Activated naive CD8-positive, alpha-beta T cell treated with anti-CD3 and anti-CD28 coated beads, Interleukin-2, amount 10 ng/mL, durations not matched to agents 7 days and 5 days (primary cell): ENCODE measurements at places on chromosomes 7 and 10. TPM values are rescaled to one million over a fixed set of nuclear protein-coding genes. Genes with fewer than 3 reads are reported as not detected.

- H3K4me3 ChIP-seq = no peak overlapping the region
- H3K27ac ChIP-seq = no peak overlapping the region
- H3K36me3 ChIP-seq = no peaks in the 10 kb centered on the region
- peaks cover 2% of the 10 kb centered on the region for H3K27me3 ChIP-seq
Observed at GRCh38 chr10:58599927-58600553, 87.4 kb downstream of the BICC1 start.

Gene TUBAL3
- not detected for total RNA-seq

Gene CC2D2B
- total RNA-seq = 0.48 TPM

- H3K27me3 ChIP-seq = no peaks in the 10 kb centered on the region
- peaks cover 3% of the 10 kb centered on the region for H3K4me1 ChIP-seq
- H3K27ac ChIP-seq = no peak overlapping the region
- H3K36me3 ChIP-seq = peaks cover 22% of the 10 kb centered on the region
- no peak for DNase-seq
Observed at GRCh38 chr10:7826971-7827370, 8.7 kb downstream of the TAF3 start.

Gene RAB11FIP2
- total RNA-seq = 19.1 TPM

GRCh38 chr7:50594734-50595485, 29.7 kb upstream of the DDC start:
- no peaks in the 10 kb centered on the region for H3K36me3 ChIP-seq
- H3K4me1 ChIP-seq = peaks cover 26% of the 10 kb centered on the region
- peak overlapping the region; percentile 36 for H3K27ac ChIP-seq
- H3K4me3 ChIP-seq = no peak overlapping the region
- peaks cover 13% of the 10 kb centered on the region for H3K27me3 ChIP-seq
- DNase-seq = no peak

Gene CCDC172
- total RNA-seq = not detected

GRCh38 chr10:67520924-67521520, 175.0 kb downstream of the CTNNA3 start:
- H3K27me3 ChIP-seq = peaks cover 3% of the 10 kb centered on the region
- no peak overlapping the region for H3K27ac ChIP-seq
- no peaks in the 10 kb centered on the region for H3K36me3 ChIP-seq
- H3K4me1 ChIP-seq = peaks cover 1% of the 10 kb centered on the region

DNA sequence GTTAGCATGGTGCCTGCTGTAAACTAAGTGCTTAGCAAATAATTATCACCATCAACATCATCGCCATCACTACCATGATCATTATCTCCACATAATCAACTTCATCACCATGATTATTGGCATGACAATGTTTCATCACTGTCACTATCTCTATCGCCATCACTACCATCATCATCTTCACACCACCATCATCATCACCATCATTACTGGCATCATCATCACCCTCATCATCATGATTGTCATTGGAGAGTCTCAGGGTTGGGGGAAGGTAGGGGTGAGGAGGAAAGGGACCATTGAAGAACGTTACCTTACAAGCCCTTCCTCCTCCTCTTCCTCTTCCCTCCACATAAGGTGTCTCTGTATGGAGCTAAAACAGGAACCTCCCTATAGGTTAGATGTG, 54.9 kb upstream of the GPR26 start:
- no peaks in the 10 kb centered on the region for H3K27me3 ChIP-seq
- DNase-seq = no peak
- no peak overlapping the region for H3K27ac ChIP-seq
- no peaks in the 10 kb centered on the region for H3K36me3 ChIP-seq
- H3K4me1 ChIP-seq = no peaks in the 10 kb centered on the region

DNA sequence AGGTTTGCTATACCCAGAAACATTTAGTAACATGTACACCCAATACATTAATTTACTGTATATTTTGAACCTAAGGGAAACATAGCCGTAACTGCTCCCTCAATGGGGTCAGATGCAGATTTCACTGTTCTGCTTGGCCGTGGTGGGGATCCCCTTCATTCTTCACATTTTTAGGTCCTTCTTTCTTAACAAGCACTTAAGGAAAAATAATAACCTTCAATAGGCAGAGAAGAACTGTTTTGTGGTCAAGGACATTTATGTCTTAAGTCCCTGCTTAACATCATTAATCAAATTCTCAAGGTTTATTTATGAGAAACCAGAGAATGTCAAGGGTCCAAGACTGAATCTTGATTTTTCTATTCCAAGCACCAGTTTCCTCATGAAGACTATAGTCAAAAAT, 592.1 kb upstream of the ANKRD30A start:
- H3K4me3 ChIP-seq = no peak overlapping the region
- no peaks in the 10 kb centered on the region for H3K27me3 ChIP-seq
- H3K27ac ChIP-seq = no peak overlapping the region
- no peak for DNase-seq
- no peaks in the 10 kb centered on the region for H3K36me3 ChIP-seq
